Neural crest cell (in vitro differentiated cells): ENCODE measurements at places on chromosomes 12 and 14.

- DNase-seq = no peak
These were observed 119.2 kb upstream of the NCOR2 start for GRCh38 chr12:124686370-124687173.

DNA sequence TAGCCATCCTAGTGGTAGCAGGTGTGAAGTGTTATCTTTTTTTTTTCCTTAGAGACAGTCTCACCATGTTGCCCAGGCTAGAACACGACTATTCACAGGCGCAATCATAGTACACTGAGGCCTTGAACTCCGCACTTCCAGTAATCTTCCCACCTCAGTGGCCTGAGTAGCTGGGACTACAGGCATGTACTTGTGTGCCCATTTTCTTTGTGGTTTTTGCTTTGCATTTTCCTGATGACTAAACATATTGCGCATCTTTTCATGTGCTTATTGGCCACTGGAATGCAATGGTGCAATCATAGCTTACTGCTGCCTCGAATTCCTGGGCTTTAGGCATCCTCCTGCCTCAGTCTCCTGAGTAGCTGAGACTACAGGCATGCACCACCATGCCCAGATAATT, 33.3 kb upstream of the GCH1 start:
- DNase-seq = no peak

DNA sequence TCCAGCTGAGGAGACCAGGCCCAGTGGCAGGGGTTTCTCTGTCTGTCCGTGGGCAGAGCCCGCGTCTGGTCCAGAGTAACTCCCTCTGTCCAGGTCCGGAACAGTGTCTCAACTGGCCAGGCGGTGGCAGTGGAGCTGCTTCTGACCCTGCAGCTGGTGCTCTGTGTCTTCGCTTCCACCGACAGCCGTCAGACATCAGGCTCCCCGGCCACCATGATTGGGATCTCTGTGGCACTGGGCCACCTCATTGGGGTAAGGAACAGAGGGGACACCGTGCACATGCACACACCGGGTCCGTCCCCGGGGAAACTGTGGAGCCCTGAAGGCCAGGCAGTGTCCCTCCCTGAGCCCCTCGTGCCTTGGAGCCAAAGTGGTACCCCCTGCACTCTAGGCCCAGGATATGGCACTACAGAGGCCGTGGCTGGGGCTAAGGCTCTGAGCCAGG, 1.5 kb downstream of the AQP6 start:
- peak; percentile 40 for DNase-seq

DNA sequence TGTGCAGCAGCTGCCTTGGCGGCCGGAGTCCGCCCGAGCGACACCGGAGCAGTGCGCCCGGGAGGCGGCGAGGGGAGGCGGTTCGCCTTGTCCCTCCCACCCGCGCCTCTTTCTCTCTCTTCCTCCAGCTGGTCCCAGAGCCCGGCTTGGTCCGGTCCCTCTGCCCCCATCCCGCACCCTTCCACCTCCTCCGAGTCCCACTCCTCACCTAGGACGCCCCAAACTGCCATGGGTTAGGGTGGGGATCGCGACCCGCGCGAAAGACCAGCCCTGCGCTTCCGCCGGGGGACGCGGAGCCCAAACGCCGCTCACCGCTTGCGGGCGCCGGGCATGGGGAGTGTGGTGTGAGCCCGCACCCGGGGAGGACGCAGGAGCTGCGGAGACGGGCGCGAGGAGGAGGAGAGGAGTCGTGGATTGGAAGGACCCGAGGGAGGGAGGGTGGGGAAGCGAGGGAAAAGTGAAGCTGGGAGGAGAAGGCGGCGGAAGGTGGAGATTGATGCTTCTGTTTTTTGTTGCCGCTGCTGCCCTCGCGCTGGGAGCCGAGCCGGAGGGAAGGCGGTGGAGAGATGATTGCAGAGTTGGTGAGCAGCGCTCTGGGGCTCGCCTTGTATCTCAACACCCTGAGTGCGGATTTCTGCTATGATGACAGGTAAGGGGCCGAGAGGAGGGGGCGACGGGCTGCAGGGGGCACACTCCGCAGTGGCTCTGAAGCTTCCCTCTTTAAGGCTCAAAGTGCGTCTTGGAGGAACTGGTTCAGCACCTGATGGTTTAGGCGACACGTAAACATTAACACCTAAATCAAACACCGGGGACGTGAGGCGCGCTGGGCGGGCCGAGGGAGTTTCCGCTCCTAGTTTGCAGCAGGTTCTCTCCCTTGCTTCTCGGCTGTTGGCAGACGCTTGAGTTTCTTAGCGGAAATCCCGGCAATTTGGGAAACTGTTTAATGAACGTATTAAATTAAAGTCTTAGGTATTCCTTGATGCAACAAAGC, 610 bp downstream of the TMTC2 start:
- peak; percentile 15 for DNase-seq

DNA sequence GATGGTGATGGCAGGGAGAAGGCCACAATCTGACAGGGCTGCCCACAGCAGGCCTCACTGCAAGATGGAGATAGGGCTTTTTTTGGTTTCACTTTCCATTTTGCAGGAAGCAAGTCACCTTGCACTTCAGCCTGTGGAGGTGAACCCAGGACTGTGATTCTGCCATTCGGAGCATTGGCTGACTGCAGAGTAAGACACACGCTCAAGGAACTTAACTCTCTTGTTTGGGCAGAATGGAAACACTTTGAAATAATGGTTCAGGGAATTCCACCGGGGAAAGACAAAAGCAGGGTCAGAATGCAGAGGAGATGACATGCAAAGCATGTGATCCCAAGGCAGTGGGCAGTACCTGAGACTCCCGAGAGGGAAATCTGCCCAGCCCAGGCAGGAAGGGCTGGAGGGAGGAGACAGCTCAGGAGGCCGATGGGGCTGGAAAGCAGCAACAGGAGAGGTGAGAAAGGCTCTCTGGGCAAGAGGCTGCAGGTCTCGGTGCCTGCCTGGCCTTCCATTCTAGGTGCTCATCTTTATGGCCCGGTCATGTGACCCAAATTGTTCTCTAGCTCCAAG, 58.7 kb upstream of the PRMT8 start:
- no peak for DNase-seq

- DNase-seq = no peak
These were observed 9.3 kb downstream of the ITGA7 start for GRCh38 chr12:55698241-55698955.

- no peak for DNase-seq
These were observed 91.0 kb upstream of the MON2 start for GRCh38 chr12:62375603-62376002.
